Activated CD8-positive, alpha-beta T cell treated with anti-CD3 and anti-CD28 coated beads, Interleukin-2, amount 10 ng/mL, durations not matched to agents 7 days and 5 days (primary cell): ENCODE measurements at places on chromosomes 7 and 10. TPM values are rescaled to one million over a fixed set of nuclear protein-coding genes. Genes with fewer than 3 reads are reported as not detected.

HOXA6 gene
- not detected for total RNA-seq

TMEM236 gene
- total RNA-seq = 0.13 TPM

TAS2R41 gene
- total RNA-seq = not detected

CLRN3 gene
- total RNA-seq = not detected

- peaks cover 17% of the 10 kb centered on the region for H3K36me3 ChIP-seq
- no peaks in the 10 kb centered on the region for H3K27me3 ChIP-seq
- no peaks in the 10 kb centered on the region for H3K4me1 ChIP-seq
- H3K27ac ChIP-seq = no peak overlapping the region
- H3K4me3 ChIP-seq = no peak overlapping the region
Observed at GRCh38 chr7:23700046-23700445, 10.0 kb upstream of the STK31 start.

DNA sequence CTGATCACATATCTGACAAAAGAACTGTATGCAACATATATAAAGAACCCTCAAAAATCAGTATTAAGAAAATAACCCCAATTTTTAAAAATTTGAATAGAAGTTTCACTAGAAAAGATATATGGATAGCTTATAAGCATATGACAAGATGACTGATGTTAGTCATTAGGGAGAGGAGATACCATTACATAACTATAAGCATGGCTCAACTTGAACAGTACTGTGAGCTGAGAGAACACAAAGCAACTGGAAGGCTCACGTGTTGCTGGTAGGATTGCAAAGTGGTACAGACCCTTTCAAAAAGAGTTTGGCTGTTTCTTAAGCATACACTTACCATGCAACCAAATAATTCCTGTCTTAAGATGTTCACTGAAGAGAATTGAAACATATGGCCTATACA lies 14.7 kb downstream of the CCDC71L start:
- no peak for DNase-seq
- H3K27me3 ChIP-seq = no peaks in the 10 kb centered on the region
- H3K27ac ChIP-seq = no peak overlapping the region
- H3K4me1 ChIP-seq = no peaks in the 10 kb centered on the region
- H3K4me3 ChIP-seq = no peak overlapping the region

- H3K36me3 ChIP-seq = no peaks in the 10 kb centered on the region
- H3K27ac ChIP-seq = no peak overlapping the region
- H3K4me1 ChIP-seq = no peaks in the 10 kb centered on the region
- H3K4me3 ChIP-seq = no peak overlapping the region
Observed at GRCh38 chr10:49633327-49634068, 19.7 kb downstream of the CHAT start.

- peaks cover 13% of the 10 kb centered on the region for H3K4me1 ChIP-seq
- H3K27ac ChIP-seq = no peak overlapping the region
- DNase-seq = no peak
- H3K4me3 ChIP-seq = no peak overlapping the region
Observed at GRCh38 chr7:36651404-36651803, 72.9 kb downstream of the AOAH start.
